ENCODE measurements at places on chromosomes 5 and 9.

DNA sequence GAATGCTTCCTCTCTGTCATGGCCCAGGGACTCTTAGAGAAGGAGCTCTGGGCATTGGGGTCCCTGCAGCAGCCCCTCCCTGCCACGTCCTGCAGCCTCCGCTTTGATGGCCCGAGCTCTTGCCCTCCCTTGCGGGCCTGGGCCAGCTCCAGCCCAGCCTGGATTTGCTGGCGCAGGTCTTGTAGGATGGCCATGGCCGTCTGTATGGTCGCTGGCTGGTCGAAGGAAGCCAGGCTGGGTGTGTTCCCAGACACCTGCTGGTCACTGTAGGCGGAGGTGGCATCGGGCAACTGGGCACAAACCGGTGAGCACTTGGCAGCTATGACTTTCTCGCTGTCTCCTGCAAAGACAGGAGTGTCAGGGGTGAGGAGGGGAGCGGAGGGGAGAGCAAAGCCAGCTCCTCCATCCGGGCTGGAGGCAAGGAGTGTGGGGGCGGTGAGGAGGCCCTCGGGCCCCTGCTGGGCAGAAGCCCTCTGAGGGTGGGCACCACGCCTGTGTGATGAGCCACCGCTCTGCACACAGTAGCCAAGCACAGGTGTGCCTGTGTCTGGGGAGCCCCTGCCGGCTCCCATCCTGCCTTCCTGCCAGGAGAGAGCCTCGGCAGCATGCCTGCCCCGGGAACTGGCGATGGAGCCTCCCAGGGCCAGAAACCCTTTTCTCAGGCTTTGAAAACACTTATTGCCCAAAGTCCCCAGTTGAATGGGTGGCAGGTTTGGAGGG, 12.4 kb downstream of the CCDC187 start:
- H3K4me1 ChIP-seq: no peaks in the 10 kb centered on the region
- H3K27ac ChIP-seq: no peak overlapping the region
- no peak for DNase-seq
- no peak overlapping the region for H3K4me3 ChIP-seq
- no peaks in the 10 kb centered on the region for H3K27me3 ChIP-seq

- H3K27ac ChIP-seq: peak overlapping the region; percentile 94
- peak overlapping the region; percentile 95 for H3K4me3 ChIP-seq
- no peaks in the 10 kb centered on the region for H3K36me3 ChIP-seq
- DNase-seq: peak; percentile 76
Measured at GRCh38 chr5:54518146-54518817, 723 bp downstream of the SNX18 start.

DNA sequence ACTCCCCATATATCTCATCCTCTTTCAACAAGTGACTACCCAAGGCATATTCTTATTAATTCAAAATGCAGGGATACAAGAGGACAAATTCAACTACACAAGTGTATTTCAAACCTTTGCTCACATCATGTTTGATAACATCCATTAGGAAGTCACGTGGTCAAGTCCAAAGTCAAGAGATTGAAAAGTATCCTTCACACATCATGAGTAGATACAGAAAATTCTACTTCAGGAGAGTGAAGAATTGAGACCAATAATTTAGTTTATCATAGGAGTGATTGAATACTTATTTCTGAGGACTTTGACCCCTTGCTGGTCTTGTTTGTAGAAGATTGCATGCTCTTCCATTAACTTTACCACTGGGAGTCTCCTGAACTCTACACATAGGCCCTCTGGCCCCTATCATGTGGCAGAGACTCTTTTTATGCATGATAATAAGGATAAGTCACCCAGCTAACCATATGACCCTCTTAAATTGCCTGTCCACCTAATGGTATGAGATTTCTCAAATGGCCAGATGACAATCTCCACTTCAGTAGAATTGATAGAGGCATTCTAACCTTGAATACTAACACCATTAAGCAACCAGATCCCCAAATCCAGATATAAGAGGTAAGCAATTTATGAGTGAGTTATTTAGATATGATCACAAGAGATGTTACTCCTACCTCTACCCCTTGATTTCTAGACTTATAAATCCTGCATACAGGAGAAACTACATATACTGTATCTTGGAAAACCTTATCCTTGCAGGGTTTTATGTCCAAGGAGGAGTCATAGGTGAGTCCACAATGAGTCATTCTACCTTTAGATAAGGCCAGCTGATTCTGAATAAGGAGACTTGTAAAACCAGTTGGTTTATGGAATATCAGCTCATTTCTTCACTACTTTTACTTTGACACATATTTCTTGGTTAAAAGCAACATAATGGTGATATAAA, 26.6 kb upstream of the SLC46A2 start:
- DNase-seq: no peak
- no peaks in the 10 kb centered on the region for H3K36me3 ChIP-seq
- H3K4me3 ChIP-seq: no peak overlapping the region
- H3K27ac ChIP-seq: peak overlapping the region; percentile 47

DNA sequence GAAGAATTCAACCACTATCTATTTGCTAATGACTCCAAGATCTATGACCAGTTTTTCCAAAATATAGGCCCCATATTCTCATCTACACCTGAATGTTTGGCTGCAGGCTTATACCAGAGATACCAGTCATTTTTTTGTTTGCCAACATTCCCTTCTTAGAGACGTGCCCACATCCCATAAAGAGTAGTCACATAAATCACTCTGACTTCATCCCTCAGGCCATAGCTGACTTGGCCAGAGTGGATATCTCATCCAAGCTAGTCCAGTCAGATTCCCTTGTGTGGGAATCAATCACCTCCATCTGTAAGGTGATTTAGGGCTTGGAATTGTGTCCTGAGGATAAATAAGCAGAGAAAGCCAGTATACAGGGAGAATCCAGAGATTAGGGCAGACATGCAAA, 124.3 kb upstream of the SLC24A2 start:
- H3K4me3 ChIP-seq: no peak overlapping the region
- no peak for DNase-seq
- H3K4me1 ChIP-seq: no peaks in the 10 kb centered on the region
- no peaks in the 10 kb centered on the region for H3K27me3 ChIP-seq

- no peaks in the 10 kb centered on the region for H3K4me1 ChIP-seq
- no peak overlapping the region for H3K4me3 ChIP-seq
- no peak for DNase-seq
- H3K36me3 ChIP-seq: no peaks in the 10 kb centered on the region
- no peak overlapping the region for H3K27ac ChIP-seq
- no peaks in the 10 kb centered on the region for H3K27me3 ChIP-seq
Measured at GRCh38 chr5:92104126-92104525, 721.0 kb upstream of the ARRDC3 start.

DNA sequence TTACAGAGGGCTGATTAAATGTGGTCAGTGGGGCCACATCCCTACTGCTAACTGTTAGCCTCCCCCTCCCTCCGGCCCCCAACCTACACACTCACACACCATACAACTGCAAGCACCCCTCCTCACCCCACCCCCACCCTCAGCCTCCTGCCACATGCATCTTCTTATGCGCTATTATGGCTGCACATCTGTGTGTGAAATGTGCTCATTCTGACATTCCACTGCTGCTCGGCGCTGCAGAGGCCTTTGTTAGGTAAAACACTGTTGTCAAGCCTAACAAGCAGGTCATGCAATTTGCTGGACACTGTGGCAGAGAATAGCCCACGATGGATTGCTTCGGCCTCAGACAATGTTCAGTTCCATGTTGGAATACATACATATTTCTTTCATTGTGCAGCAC, 173.6 kb downstream of the NR2F1-AS1 start:
- no peaks in the 10 kb centered on the region for H3K36me3 ChIP-seq
- H3K4me1 ChIP-seq: no peaks in the 10 kb centered on the region
- DNase-seq: no peak
- no peak overlapping the region for H3K27ac ChIP-seq

- H3K4me3 ChIP-seq: no peak overlapping the region
- peaks cover 49% of the 10 kb centered on the region for H3K36me3 ChIP-seq
- no peaks in the 10 kb centered on the region for H3K4me1 ChIP-seq
- no peak overlapping the region for H3K27ac ChIP-seq
Measured at GRCh38 chr5:62373382-62373781, 30.3 kb downstream of the DIMT1 start.

- no peak overlapping the region for H3K27ac ChIP-seq
- no peak overlapping the region for H3K4me3 ChIP-seq
- no peaks in the 10 kb centered on the region for H3K4me1 ChIP-seq
- no peaks in the 10 kb centered on the region for H3K27me3 ChIP-seq
Measured at GRCh38 chr5:8577792-8578191, 708.8 kb downstream of the MTRR start.

GRCh38 chr5:42037379-42037932, 112.4 kb downstream of the FBXO4 start:
- no peaks in the 10 kb centered on the region for H3K4me1 ChIP-seq
- H3K27ac ChIP-seq: no peak overlapping the region
- no peak overlapping the region for H3K4me3 ChIP-seq

DNA sequence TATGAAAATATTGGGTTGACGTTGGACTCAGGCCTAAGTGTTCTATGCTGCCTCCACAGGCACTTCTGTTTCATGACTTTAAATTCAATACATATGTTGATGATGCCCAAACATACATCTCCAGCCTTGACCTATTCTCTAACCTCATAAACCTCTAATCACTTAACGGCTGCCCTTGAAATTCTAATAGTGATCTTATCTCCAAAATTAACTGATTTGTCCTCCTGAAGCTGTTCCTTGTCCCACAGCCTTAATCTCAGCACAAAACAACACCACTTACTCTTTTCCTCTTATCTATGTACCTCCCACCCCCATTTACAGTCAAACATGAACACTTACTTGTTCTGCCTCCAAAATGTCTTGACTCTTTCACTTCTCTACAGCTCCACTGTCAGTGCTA, 43.3 kb downstream of the FGF10 start:
- no peak overlapping the region for H3K27ac ChIP-seq
- DNase-seq: no peak
- H3K36me3 ChIP-seq: no peaks in the 10 kb centered on the region
- no peaks in the 10 kb centered on the region for H3K4me1 ChIP-seq
- no peak overlapping the region for H3K4me3 ChIP-seq

DNA sequence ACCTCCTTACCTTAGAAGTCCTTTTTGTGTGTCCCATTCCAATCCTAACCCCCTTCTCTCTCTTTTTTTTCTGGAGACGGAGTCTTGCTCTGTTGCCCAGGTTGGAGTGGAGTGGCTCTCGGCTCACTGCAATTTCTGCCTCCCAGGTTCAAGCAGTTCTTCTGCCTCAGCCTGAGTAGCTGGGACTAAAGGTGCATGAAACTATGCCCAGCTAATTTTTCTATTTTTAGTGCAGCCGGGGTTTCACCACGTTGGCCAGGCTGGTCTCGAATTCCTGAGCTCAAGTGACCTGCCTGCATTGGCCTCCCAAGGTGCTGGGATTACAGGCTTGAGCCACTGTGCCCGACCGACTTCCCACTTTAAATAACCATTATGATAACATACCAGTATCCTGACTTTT, 17.5 kb downstream of the TMEM38B start:
- DNase-seq: no peak
- no peaks in the 10 kb centered on the region for H3K4me1 ChIP-seq
- no peak overlapping the region for H3K27ac ChIP-seq
- H3K4me3 ChIP-seq: no peak overlapping the region

GRCh38 chr9:125142560-125143376, 560 bp downstream of the SCAI start:
- DNase-seq: peak; percentile 23
- peak overlapping the region; percentile 89 for H3K4me3 ChIP-seq
- peak overlapping the region; percentile 71 for H3K27ac ChIP-seq
- H3K4me1 ChIP-seq: no peaks in the 10 kb centered on the region
- H3K27me3 ChIP-seq: no peaks in the 10 kb centered on the region
- H3K36me3 ChIP-seq: no peaks in the 10 kb centered on the region

GRCh38 chr9:73640971-73641370, 489.3 kb downstream of the ANXA1 start:
- H3K36me3 ChIP-seq: no peaks in the 10 kb centered on the region
- no peaks in the 10 kb centered on the region for H3K4me1 ChIP-seq
- DNase-seq: no peak
- no peak overlapping the region for H3K4me3 ChIP-seq
- no peaks in the 10 kb centered on the region for H3K27me3 ChIP-seq

- H3K4me3 ChIP-seq: no peak overlapping the region
- H3K27ac ChIP-seq: no peak overlapping the region
- no peaks in the 10 kb centered on the region for H3K36me3 ChIP-seq
- no peaks in the 10 kb centered on the region for H3K27me3 ChIP-seq
- H3K4me1 ChIP-seq: peaks cover 23% of the 10 kb centered on the region
- peak; percentile 85 for DNase-seq
Measured at GRCh38 chr9:34985311-34985899, 4.1 kb upstream of the DNAJB5 start.
